Stromal cell of bone marrow (primary cell): ENCODE measurements at places on chromosomes 13 and 19.
A peak's percentile ranks its signal among the peaks of the same experiment; 100 is the strongest.

DNA sequence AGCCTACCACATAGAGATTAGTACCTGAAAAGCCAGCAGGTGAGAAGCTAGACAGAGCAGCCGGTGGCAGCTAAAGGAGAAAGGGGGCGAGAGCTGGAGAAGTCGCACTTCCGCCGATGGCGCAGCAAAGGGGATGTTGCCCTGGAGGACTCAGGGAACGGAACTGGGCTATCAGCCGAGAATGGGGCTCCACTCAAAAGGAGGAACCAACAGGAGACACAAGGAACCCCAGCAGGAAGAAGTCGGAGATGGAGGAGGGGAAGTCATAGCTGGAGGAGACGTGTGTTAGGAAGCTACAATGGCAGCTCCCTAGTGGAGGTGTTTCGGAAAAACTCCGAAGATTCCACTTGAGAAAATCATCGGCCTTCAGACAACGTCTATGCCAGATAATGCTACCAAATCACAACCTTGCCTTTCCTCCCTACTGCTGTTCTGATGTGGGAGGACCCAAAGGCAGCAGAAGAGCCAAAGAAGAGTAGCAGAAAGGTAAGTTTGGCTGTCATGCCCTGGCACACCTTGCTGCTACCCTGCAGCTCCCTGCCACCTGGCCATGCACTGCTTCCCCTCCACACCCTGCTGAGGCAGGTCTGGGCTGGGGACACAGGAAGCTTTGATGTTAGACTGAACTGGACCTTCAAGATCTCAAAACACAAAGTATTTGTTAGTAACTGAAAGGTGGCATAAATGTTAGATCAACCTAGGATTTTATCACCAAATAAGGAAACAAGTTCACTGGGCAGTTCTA lies 127.9 kb downstream of the DLEU7 start:
- DNase-seq = no peak

- DNase-seq = no peak
Measured at GRCh38 chr13:71775966-71776365, 91.0 kb downstream of the DACH1 start.

GRCh38 chr13:99043831-99044231 lies 66.0 kb upstream of the DOCK9 start:
- DNase-seq = no peak

DNA sequence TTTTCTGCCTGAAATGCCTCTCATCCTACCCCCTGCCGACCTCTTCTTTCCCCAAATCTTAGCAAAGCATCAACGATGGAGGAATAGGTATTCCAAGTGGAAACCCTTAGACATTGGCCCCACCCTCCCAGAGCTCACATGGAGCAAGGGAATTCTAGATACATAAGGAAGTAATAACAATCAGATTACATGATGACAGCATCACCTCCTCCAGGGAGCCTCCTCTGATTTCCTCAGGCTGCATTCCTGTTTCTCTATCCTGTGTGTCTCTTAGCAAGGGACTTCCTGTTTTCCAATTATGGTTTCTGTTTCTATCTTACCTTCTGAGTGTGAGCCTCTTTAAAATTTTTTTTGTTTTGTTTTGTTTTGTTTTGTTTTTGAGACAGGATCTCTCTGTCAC lies 246.6 kb downstream of the TSHZ3 start:
- no peak for DNase-seq

DNA sequence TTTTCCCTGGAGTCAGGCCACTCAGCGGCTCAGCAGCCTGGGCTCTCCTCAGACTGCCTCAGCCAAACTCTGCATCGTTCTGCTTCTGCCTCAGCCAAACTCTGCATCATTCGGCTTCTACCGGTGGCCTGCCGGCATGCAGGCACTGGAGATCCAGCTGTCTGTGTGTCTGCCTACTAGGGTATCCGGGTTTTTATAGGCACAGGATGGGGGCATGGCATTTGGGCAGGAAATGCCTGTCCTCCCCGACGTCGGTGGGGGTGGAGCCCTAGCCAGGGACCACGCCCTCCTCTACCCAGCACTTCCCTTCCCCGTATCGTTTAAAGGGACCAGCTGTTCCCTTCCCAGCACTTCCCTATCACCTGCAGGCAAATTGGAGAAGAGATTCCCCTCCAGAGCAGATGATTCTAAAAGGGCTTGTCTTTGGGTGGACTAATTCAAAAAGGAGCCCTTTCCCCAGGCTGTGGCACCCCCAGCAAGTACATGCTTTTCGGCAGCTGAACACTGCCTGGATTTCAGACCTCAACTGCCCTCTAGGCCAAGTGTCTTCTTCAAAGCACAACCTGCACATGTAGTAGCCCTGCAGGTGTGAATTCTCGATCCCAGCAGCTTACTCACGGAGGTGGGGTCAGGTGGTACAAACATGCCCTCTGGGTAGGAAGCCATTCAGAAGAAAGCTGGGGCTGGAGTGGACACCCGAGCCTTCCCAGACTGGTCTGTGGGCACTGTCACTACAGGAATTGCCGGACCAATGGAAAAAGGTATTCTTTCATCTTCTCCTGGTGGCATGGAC lies 25.4 kb upstream of the GPR12 start:
- DNase-seq = no peak

DNA sequence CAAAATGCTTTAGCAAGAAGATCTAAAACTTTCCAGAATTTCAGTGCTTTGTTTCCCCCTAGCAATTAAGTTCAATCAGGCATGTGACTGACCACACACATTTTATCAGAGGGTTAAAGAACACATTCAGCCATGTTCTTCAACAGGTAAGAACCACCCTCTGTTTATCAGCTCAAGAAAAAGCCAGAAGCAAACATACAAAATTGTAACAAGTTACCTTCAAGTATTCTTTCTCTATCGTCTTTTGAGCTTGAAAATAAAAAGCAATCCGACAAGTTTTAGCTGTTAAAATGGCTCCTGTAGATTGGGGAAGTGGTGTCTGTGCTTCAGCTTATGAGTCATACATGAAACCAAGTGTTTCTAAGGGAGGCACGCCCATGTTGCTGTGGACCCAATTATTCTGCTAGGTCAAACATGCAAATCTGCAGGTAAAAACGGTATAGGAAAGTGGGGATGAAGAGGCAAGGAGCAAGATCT lies at the start of gene ELF1:
Gene ELF1, minus strand, starts transcription at position 306 of the 477 bp plus-strand sequence. CDS start 37,262 bp downstream, outside the sequence.
- peak; percentile 59 for DNase-seq

DNA sequence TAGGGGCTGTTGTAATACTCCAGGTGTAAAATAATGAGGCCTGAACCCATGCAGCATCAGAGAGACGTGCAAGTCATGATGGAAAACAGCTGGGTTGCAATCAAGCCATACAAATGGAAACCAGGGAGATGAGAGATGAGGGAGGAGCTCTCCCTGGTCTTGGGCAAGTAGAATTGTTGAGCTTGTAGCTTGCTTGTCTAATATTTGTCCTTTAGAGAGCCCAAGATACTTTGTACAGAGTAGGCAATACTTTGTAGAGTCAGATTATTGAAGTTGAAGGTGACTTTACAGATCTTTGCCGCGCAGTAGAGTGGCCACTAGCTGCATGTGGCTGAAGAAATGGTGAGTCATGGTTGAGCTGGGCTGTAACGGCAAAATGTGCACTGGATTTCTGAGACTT lies 8.3 kb downstream of the ATP8A2 start:
- DNase-seq = no peak

- DNase-seq = no peak
Measured at GRCh38 chr19:50328224-50328872, 829 bp downstream of the KCNC3 start.

DNA sequence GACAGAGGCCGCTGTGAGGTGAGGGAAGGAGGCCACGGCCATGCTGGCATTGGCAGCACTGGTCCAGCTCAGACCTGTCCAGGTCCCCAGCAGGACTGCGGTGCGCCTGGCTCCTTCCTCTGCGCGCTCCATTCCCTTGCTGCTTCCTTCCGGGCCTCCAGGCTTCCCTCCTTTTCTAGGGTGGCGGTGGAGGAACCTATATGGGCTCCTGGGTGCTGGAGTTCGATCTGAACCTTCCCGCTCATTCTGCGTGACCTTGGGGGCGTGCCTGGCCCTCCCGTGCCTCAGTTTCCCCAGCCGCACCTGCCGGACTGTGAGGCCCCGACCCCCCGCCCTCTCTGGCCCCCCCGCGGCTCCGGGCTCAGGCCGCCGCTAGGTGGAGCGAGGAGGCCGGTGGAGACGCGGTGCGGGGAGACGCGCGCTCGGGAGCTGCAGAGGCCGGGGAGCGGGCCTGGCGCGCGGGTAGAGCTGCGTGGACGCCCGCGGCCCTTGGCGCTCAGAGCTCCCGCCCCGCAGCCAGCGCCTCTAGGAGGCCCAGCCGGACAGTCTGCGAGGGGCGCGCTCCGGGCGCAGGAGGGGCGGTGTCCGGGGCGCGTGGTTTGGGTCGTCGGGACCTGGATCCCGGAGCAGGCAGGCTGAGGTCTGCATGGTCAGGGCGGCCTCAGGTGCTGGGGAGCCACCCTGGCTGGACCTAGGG lies 29.9 kb downstream of the EFNA2 start:
- DNase-seq = peak; percentile 22

- DNase-seq = no peak
Measured at GRCh38 chr19:34574704-34575103, 93.1 kb downstream of the WTIP start.

DNA sequence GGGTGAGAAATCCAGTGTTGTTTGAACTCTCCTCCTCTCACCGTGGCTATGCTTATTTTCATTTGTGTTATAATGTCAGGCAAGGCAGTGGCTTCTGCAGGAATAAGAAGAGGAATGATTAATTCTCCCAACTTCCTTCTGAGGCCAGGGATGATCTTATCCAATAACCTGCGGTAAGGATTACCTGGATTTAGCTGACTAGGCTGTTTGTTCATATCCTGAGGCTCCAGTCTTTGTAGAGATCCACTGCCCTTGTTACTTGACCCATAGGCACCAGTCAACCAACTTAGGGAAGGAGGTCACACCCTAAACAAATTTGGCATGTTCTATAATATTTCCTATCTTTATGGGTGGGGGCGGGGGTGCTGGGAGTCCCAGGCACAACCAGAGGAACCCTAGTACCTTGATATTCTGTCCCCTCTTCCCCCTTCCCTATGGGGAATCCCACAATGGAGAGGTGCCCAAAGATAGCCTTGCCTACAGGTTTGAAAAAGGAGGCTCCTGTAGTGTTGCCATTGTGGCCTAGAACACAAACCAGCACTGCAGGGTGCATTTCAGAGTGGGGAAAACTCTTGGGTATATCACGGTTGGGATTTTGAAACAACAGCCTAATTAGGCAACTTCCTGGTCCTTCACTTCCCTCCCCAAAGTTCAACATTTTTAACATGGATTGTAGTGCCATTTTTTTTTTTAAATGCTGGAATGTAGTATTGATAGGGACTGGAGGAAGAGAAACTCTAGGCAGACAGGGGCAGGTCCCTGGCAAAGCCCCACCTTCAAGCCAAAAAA lies 977.5 kb upstream of the SPRY2 start:
- DNase-seq = no peak

- no peak for DNase-seq
Measured at GRCh38 chr19:11551603-11552235, 7.3 kb downstream of the ELOF1 start.

GRCh38 chr19:49534632-49535385 lies 7.0 kb downstream of the RCN3 start:
- DNase-seq = no peak

DNA sequence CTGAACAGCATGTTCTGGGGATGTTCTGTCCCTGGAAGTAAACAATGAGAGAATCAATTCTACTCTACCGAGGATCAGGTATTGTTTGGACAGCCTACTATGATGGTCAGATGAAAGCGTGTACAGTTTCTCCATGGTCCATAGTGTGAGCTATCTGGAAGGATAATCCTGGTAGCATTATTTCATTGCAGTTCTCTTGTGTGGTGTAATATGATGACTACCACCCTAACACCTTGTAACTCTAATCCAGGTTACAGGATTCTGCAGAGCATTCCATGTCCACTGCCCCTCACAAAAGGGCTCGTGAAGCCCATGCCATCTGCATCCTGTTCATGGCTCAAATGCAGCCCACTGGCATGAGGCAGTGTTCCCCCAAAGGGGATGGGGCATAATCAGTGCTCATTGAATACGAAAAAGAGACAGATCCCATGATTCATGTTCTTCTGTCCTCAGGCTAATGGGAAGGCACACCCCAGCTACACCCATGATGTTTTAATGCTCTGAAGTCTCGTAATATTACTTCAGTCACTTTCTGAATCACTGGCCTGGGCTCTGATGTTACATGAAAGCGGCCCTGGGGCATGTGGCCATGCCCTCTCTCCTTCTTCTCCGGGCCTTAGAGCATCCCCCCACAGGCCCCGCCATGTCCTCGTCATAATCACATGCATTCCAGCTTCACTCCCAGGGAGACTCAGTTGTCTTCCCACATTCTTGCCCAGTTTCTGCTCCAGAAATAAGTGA lies 68.4 kb downstream of the HSPH1 start:
- no peak for DNase-seq

DNA sequence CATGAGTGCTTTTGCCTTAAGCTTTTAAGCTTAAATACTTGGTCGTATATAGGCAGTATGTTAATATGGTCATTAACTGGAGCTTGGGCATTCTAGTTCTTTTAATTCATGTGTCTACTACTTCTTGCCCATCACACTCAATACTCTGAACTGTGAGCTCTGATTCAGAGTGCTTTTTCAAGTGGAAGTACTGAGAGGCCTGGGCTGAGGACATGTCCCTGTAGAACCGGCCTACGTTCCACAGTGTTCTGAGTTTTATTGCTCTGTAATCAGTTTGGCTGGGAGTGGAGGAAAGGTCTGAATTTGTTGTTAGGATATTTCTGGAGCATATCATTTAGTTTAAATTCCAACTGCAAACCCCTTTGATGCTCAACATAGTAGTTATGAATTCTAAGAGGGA lies 1744.8 kb upstream of the MIR17HG start:
- no peak for DNase-seq

- DNase-seq = no peak
Measured at GRCh38 chr13:96481482-96481881, 391.6 kb downstream of the HS6ST3 start.

- DNase-seq = no peak
Measured at GRCh38 chr13:79625517-79625916, 144.6 kb downstream of the NDFIP2 start.

GRCh38 chr13:104461049-104461448 lies 1394.8 kb upstream of the SLC10A2 start:
- DNase-seq = no peak

DNA sequence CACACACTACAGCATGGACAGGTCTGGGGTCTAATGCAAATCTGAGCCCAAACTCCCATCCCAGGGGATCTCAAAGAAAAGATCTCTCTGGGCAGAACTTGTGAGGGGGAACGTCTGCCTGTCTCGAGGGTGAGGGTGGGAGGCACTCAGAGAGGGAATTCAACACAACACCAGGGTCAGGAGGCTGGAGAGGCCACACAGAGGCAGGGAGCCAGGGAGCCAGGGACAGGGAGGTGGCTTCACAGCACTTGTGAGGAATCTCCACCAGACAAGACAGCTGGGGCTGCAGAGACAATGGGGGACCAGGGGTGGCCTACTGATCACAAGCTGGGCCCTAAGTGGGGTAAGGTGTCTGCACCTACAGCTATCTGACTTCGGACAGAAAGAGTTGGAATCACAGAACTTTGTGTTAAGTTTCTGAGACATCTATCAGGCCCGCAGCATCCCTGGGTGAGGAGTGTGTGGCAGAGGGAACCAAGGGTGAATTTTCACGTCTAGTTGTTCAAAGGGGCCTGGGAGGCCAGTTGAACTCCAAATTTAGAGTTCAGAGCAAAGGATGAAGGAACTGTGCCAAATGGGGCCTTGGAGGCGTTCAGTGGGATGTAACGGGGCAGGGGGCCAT lies 12.7 kb upstream of the AKAP8L start:
- DNase-seq = no peak
